ENCODE measurements at places on chromosomes 7 and 10.

- DNase-seq, result no peak
Observed at GRCh38 chr10:95404864-95405263, 114.1 kb upstream of the PDLIM1 start.

- DNase-seq, result peak; percentile 79
Observed at GRCh38 chr7:42493436-42494198, 256.6 kb upstream of the GLI3 start.

DNA sequence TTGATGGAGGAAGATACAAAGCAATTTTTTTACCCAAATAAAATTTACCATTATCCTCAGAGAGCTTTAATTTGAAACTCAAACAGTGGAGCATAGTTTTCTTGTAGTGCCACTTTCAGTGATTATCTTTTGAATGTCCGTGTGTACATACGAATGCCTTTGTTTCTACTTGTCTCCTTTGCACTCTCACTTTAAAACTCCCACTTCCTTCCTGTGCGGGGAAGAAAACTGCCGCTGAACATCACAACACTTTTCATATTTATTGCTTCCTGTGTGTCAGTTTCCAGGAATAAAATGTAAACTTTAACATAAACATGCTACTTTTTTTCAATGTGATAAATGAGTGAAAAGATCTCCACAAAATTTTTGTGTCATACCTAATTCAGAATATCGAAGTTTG is 102.4 kb downstream of the SEMA3A start:
- peak; percentile 77 for DNase-seq

DNA sequence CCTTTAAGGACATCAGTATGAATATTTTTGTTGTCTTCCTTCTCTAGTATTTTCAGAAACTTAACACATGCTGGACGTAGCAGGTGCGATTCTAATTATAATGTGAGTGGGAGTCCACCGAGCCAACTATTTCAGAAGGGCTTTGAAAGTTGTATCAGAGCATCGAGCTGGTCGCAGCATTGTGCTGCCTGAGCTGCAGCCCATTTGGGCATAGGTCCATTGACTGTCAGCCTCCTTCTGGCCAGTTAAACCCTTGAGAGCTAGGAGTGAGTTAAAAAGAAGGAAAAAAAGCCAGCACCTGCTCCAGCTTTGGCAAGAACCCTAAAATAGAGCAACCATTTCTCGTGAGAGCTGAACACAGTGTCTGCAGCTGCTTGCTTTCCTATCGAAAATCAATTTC is 47.8 kb downstream of the SLC35G1 start:
- no peak for DNase-seq

- no peak for DNase-seq
Observed at GRCh38 chr10:96851281-96851680, 19.2 kb downstream of the LCOR start.

DNA sequence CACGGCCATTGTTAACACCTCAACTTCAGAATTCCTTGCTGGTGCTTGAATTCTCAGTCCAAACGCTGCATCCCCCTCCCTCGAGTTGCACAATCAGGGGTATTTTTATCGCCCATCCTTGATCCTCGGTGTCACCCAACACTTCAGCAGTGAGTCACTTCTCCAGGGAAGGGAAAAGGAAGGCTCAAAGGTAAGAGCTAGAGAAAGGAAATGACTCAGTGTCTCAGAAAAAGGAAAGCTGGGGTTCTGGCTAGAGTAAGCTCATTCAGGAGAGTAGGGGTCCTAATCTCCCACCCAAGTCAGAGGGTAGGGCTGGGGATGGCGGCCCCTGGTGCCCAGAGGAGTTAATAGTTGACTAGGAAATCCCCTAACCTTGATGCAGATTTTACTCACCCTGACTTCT is 39.8 kb upstream of the TRIM8 start:
- peak; percentile 22 for DNase-seq

- DNase-seq, result no peak
Observed at GRCh38 chr10:6759961-6760360, 179.9 kb upstream of the PRKCQ start.

DNA sequence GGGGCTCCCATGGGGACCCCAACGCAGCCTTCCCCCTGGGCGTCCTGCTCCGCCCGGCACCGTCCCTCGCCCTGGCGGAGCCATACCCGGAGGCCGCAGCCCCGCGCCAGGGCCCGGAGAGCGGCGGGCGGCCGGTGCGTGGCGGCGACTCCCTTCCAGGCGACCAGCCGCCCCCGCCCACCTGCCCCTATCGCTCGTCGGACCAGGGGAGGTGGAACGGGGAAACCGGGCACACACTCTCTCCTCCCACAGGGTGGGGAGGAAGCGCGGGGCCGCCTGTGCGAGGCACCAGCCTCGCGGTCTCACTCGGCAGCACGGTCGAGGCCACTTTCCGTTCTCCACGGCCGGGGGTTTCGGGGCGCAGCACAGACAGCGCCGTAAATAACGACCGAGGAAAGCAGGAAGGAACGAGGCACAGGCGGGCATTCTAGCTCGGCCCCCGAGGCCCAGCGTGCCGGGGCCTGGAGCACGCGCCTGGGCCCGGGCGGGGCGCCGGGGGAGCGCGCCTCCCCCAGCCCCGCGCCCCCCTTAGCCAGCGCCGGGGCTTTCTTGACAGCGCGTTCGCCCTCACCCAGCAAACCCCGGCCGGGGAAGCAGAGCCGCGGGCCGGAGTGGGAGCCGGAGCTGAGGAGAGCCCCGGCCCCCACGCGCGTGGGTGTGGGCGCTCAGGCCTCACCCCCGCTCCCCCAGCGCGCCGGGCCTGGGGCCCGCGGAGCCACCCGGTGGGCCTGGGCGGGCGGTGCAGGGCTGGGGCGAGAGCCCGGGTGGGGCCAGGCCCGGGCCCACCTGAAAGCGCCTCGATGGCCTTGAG is 936 bp downstream of the IGF2BP3 start:
- peak; percentile 69 for DNase-seq

DNA sequence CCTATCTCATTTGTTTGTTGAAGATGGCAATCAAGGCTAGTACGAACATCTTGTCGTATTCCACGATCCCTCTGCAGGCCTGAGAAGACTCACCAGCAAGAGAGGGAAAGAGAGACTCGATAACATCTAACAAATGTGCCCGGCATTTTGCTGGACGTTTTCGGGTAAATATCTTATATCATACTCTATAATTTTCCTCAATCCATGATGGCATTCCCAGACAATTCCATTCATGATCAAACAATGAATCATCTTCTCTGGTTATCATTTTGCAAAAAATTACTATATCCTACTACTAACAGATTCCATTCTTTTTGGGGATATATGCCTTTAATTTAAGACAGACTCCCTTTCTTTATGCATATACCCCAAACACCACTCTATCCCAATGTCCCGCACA is 118.1 kb downstream of the TYW1B start:
- no peak for DNase-seq

DNA sequence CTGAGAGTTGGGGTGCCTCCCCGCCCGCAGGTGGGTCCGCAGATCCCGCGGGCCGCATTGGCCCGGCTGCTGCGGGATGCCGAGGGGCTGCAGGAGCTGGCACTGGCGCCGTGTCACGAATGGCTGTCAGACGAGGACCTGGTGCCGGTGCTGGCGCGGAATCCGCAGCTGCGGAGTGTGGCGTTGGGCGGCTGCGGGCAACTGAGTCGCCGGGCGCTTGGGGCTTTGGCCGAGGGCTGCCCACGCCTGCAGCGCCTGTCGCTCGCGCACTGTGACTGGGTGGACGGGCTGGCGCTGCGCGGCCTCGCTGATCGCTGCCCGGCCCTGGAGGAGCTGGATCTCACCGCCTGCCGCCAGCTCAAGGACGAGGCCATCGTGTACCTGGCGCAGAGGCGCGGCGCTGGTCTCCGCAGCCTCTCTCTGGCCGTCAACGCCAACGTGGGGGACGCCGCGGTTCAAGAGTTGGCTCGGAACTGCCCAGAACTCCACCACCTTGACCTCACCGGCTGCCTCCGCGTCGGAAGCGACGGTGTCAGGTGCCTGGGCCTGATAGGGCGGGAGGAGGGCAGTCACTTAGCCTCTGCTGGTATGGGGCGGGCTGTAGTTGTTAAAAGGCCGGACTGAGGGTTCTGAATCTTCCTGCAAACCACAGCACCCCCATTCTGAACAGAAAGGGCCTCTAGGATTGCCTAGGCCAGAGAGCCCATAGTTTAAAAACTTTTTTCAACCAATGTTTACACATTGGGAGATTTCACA is 1.3 kb downstream of the FBXL15 start:
- peak; percentile 63 for DNase-seq

DNA sequence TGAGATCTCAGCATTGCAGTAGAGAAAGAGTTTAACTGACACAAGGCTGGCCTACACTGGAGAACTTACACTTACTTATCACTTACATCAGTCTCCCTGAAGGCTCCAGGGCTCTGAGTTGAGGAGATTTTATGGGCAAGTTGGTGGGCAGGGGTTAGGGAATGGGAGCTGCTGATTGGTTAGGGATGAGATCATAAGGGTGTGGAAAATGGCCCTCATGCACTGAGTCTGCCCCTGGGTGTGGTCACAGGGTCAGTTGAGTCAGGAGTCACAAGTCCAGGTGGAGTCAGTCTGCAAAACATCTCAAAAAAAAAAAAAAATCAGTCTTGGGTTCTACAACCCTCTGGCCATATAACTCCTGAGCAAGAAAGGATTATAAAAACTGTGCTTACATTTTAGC is 60.5 kb downstream of the PPP1R17 start:
- peak; percentile 16 for DNase-seq

DNA sequence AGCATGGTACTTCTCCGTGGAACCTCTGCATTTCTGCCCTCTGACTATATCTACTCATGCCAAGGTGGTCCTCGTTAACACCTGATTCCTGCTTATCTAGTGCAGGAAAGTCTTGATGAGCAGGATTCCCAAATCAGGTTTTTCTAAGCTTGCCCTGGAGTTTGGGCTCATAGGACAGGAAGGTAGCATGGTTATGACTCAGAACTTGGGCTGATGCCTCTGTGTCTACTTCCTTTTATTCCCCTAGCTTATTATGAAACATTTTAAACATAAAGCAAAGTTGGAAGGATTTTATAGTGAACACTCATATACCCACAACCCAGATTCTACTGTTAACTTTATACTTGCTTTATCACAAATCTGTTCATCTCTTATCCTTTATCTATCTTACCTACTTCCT is 5.6 kb downstream of the SUFU start:
- no peak for DNase-seq

DNA sequence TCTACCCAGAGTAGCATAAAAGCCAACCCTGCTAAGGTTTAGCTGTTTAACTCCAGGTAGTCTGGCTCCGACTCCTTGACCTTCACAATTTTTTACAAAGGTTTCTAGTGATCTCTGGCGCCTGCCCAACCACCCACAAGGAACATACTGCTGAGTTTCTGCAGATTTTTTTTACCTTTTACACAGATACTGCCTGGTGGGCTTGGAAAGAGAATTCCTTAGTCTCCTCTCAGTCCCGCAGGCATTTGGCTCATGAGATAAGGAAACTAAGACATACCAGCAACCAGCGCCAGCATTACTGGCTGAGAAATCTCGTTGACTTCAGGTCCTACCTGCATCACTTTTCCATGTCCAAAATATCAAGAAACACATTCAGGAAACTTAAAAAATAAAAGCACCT is 51.1 kb upstream of the LYZL1 start:
- DNase-seq, result no peak

DNA sequence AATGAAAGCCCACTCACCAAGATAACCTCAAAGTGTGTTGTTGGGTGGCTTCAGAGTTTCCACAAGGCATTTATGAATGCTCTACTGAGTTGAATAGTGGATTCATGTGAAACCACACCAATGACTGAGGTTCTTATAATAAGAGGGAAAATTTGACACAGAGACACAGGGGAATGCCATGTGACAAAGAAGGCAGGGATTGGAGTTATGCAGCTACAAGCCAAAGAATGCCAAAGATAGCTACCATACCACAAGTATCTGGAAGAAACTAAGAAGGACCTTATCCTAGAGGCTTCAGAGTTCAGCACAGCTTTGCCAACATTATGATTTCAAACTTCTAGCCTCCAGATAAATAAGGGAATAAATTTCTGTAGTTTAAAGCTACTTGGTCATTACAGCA is 68.0 kb upstream of the PCDH15 start:
- no peak for DNase-seq

DNA sequence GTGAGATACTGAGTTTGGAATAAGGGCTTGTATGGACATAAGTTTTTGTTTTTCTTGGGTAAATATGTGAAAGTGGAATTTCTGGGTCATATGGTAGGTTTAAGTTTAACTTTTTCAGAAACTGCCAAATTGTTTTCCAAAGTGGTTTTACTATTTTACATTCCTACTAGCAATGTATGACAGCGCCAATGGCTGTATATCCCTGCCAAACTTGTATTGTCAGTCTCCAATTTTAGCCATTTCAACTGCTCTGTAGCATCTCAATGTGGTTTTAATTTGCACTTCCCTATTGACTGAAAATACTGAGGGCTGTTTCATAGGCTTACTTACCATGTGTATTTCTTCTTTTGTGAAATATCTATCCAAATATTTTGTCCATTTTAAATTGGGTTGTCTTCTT is 90.5 kb upstream of the ZNF32 start:
- no peak for DNase-seq

GRCh38 chr10:11793762-11794479 is 29.2 kb upstream of the PROSER2 start:
- DNase-seq, result peak; percentile 91

DNA sequence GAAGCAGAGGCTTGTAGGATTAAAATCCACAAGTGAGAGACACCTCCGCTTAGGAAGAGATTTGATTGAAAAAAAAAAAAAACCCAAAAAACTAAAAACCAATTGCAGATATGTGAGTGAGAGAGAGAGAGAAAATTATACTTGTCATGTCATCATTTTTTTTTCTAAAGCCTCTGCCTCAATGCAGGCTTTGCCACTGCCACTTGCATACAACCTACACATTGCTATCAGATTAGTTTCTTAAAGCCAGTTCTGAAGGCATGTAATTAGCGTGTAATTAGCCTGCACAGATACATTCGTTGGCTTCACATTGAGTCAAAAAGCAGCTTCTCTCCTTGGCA is 86.1 kb upstream of the MTPN start:
- no peak for DNase-seq

DNA sequence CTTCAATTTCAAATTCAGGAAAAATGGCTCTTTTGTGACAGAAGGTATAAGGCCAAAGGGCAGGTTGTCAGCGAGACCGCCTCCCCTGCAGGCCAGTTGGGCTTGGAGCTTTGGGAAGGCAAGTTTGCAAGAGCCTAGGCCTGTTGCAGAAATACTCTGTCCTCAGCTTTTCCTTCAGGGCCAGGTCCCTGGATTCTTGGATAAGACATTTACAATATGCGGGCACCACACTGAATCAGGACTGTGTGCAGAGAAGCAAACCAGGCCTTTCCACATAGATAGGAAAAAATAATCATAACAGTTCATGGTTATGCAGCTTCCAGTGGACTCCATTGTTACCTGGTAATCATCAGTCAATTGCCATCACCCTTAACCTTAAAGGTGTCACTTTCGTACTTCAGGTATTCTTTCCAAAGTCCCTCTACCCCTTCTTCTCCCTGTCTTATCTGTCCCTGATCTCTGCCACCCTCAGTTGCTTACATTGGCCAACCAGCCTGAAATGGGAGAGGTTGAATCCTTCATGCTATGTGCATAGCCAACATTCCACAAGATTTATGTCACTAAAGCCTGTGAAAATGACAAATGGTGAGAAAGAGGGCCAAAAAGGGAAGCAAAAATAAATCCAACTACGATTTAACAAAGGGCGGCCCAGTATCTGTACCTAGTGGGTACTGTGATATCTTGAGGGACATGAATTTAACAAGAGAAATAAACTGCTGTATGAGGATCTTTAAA is 304.5 kb upstream of the NFE2L3 start:
- no peak for DNase-seq

Data from SW480 (cell line).